Anterior cingulate cortex (tissue), 58 donors: ENCODE measurements at places on chromosomes 5 and 9.

DNA sequence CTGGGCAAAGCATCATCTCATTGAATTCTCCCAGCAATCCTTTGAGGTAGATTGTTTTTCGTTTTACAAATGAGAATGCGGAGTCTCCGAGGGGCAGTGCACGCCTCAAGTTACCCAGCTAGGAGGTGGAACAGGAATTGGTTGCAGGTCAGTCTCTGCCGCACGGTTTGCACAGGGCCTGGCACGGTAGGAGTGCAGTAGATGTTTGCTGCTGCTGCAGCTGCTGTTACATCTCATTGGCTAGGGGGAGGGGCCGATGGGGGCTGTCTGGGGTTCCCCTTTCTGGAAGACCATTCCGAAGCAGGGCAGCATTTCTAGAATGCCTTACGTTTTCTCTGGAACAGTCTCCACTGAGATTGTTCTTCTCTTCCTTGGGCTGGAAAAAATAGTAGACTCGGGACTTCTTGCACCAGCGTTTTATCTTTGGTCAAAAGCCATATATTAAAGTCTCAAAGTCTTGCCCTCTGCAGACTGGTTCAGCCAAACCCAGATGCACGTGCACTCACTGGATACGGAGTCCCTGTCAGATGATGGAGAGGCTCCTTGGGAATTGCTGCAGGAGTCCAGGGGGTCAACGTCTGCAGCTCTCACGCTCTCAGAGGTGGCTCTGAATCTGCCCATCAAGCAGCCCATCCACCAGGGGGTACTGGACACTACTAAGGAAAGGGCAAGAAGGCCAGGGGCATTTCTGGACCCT is 1.2 kb downstream of the USP20 start:
- no peak for DNase-seq

GRCh38 chr9:134516464-134516863 is 125.1 kb upstream of the COL5A1 start:
- DNase-seq = no peak

GRCh38 chr9:5478206-5478605 is 27.9 kb downstream of the CD274 start:
- DNase-seq = no peak

DNA sequence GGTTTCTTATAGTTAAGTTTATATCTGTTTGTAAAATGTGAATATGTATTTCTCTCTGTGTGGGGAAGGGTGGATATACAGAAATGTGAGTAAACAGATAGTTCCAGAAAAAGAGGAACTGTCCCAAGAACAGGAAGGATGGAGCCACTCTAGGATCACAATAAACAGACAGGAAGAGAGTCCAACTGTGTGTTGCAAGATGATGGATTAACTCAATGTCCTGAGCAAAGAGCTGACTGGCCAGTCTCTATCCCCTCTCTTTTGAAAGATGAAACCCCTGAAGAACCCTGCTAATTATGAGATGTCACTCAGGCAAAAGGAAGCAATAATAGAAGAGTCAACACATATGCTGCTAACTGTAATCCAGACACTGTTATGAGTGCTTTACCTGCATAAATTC is 202.7 kb downstream of the SEMA6A start:
- DNase-seq = no peak

DNA sequence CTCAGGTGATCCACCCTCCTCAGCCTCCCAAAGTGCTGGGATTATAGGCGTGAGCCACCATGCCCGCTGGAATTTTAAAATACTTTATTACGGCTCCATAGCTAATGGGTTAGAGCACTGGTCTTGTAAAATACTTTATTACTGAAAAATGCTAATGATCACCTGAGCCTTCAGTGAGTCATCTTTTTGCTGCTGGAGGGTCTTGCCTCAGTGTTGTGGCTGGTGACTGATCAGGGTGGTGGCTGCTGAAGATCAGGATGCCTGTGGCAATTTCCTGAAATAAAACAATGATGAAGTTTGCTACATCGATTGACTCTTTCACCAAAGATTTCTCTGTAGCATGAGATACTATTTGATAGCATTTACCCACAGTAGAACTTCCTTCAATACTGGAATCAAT is 26.0 kb upstream of the GNE start:
- no peak for DNase-seq

DNA sequence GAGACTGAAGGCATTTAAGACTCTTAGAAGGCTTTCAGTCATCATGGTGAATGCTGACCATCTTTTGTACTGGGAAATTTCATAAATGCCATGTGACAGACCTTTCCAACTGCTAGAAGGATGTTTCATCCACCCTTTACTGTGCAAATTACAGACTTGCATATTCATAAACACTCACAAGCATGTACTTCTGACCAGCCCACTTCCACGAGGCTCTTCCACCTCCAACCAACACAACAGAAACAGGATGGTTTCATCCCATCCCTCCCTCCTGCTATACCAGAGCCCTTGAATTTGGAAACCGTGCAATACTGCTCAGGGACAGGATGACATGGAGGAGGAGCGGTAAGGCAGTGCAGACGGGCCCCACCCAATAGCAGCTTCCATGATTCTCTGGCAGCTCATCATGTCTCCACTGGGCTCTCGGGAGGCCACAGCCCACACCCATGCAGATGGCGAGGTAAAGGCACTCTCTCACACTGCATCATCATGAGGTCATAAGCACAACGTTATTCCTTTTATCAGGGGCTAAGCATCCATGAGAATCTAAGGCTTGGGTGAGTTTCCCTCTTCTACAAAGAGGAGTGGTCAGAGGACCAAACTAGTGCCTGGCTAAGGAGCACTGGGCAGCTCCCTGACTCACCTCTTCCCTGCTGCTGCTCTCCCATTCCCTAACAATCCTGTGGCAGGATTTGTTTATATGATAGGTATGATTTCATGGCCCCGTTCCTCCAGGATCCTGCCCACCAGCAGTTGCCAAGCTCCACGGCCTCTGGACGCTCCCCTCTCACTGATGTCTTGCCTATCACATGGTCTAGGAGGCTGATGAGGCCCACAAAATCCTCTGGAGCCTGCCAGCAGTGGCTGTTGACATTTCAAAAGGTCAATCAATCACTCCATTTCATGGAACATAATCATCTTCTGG is 94.4 kb upstream of the FSTL4 start:
- DNase-seq = no peak

- no peak for DNase-seq
Measured at GRCh38 chr5:147439254-147439653, 70.6 kb downstream of the DPYSL3 start.

GRCh38 chr5:73962801-73963425 is 336.9 kb downstream of the ARHGEF28 start:
- DNase-seq = no peak

- DNase-seq = no peak
Measured at GRCh38 chr5:178201927-178202235, 2.5 kb upstream of the HNRNPAB start.

DNA sequence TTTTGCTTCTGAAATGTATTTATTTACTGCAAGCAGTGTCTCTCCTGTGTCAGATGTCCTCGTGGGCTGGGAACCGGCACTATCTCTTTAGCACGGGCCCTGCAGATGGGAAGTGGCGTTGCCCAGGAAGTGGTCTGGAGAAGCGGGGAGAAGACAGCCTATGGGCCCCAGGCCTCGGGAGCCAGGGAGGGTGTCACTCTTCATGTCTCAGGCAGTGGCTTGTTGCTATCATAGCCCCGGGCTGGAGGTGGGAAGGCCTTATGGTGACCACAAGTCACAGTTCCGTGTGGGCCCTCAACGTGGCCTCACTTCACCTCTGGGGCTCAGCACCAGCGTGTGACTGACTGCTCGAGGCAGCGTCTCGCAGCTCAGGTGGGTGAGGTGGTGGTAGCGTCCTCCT is 41.4 kb downstream of the SYK start:
- no peak for DNase-seq

DNA sequence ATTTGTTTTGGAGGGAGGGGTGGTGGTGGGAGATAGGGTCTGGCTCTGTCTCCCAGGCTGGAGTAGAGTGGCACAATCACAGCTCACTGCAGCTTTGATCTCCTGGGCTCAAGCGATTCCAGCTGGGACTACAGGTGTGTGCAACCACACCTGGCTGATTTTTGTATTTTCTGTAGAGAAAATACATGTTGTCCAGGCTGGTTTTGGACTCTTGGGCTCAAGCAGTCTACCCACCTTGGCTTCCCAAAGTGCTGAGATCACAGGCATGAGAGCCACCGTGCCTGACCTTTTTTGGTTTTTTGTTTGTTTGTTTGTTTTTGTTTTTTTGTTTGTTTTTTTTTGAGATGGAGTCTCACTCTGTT is 15.4 kb downstream of the STXBP1 start:
- DNase-seq = no peak

- DNase-seq = peak; percentile 45
Measured at GRCh38 chr9:99103901-99104458, 933 bp upstream of the TGFBR1 start.

GRCh38 chr5:157347301-157348048 is 81.6 kb downstream of the CYFIP2 start:
- no peak for DNase-seq
